ENCODE measurements at places on chromosomes 2 and 18.

- no peak for DNase-seq
Measured at GRCh38 chr2:183025993-183026392, 12.3 kb downstream of the NCKAP1 start.

DNA sequence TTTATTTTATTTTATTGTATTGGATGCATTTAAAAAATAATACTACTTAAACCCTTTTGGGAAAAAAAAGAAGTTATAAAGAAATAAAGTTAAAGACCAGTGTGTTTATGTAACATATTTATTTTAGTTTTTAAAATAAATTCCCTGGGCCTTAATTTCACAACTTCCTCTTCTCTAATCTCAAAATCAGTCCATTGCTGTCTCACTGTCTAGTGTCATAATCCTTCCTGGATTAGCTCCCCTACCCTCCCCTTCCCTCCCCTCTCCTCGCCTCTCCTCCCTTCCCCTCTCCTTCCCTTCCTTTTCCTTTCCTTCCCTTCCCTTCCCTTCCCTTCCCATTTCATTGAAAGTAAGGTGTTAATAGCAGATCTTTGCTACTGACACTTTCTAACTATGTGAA is 40.3 kb upstream of the ZEB2 start:
- no peak for DNase-seq

DNA sequence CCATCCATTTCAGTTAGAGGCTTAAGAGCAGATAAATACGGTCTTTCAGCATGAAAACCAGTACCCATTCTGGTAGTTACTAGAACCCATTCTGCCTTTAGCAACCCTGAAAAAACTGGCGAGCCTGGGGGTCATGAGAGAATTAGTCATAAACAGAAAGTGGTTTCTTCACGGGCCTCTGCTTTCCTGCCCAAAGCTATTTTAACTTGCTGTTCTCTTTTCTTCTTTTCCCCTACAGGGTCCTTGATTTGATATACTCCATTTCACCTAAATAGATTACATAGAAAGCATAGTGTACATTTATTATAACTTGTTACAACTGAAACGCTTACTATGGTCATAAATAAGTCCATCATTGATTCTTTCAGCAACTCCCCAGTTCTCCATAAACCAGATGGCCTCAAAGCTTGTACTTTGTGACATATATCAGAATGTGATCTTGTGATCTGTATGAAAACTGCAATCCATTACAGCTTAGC is 48.3 kb downstream of the WDFY1 start:
- DNase-seq = no peak

- no peak for DNase-seq
Measured at GRCh38 chr2:177326591-177326990, 62.1 kb upstream of the NFE2L2 start.

DNA sequence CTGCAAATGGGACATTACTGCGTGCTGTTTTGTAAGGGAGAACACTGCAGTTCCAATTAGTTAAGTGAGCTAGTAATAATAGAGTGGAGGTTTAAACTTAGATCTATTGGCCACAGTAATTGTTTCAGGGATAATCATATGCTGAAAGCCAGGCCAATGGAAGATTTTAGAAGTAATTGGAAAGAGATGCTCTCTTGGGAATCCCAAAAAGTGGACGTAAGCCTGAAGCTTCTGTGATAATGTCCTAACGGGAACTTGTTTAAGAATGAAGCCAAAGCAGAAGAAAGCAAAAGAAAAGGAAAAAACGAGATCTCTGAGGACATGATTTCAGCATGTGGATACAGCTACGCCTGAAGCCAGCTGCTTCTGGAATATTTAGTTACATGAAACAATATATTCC is 594.6 kb downstream of the SLC4A3 start:
- no peak for DNase-seq

DNA sequence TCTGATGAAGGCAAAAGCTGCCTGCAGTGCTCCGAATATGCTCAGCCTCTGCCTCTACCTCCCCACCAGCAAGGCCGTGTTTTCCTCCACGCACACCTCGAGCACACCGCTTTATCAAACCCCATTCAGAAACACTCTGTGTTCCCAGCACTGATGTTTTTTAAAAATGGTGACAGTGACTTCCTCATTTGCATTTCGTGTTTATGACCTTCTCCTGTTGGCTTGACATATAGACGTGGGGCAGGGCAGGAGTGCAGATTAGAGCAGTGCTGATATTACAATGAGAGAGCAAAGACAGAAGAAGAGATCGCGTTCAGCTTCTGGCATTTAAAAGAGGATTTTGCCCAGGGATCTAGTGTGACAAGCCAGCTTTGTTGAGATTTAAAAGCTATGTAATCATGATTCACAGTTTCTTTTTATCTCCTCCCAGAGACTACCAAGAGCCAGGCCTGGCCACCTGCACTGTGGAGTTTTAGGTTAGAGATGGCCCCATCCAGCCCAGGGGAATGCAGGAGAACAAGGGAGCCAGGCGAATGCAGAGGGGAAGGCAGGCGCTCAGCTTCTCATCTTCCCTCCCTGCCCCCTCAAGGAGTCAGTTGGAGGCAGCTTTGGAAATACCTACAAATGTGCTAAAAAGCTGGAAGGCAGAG is 61.5 kb upstream of the NEDD4L start:
- no peak for DNase-seq
